Naive thymus-derived CD4-positive, alpha-beta T cell (primary cell): ENCODE measurements at places on chromosomes 6 and 20. TPM values are rescaled to one million over a fixed set of nuclear protein-coding genes. Genes with fewer than 3 reads are reported as not detected.

GRCh38 chr6:136716917-136717715 is 75.2 kb downstream of the MAP3K5 start:
- no peak overlapping the region for H3K27ac ChIP-seq
- no peak for DNase-seq
- no peaks in the 10 kb centered on the region for H3K4me1 ChIP-seq
- no peaks in the 10 kb centered on the region for H3K27me3 ChIP-seq

- no peaks in the 10 kb centered on the region for H3K36me3 ChIP-seq
- H3K4me1 ChIP-seq = no peaks in the 10 kb centered on the region
- no peak for DNase-seq
- H3K4me3 ChIP-seq = no peak overlapping the region
- no peaks in the 10 kb centered on the region for H3K27me3 ChIP-seq
Measured at GRCh38 chr6:203661-204060, 88.6 kb upstream of the DUSP22 start.

DNA sequence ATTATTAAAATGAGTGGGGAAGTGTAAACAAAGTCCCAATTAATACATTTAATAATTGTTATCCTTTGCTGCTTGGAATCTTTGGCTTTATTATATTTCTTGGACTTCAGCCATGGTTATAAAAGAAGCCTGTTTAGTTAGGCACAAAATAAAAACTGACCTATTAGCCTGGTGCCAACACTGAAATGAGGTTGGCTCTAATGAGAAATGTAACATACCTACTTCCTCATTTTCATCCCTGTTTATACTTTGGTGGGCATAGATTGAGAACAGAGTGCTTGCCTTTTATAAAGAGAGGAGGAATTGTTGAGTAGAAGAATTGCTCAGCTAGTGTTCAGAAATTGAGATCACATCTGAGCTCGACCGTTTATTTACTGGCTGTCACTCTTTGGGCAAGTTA is 471.3 kb downstream of the UTRN start:
- no peak for DNase-seq
- no peak overlapping the region for H3K27ac ChIP-seq
- no peak overlapping the region for H3K4me3 ChIP-seq
- no peaks in the 10 kb centered on the region for H3K4me1 ChIP-seq
- H3K36me3 ChIP-seq = peaks cover 5% of the 10 kb centered on the region
- H3K27me3 ChIP-seq = no peaks in the 10 kb centered on the region

DNA sequence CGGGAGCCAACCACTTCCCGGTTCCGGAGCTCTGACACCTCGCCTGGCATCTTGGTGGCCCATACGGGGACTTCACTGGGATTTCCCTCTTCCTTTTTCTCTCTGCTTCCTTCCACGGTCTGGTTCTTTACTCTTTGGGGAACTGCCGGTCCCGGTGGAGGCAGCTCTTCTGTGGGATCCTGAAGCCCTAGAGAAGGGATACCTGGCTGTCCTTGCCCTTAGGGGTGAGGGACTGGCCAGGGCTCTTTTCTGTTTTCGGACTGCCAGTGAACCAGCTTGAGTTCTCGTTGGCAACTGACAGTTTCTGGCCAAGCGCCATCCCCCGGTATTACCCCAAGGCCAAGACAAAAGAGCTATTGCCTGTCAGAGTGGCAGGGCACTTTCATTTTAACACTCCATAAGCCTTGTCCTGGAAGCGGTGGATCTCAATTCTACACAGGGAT is 880 bp upstream of the CPXM1 start:
- H3K27ac ChIP-seq = no peak overlapping the region
- H3K4me3 ChIP-seq = no peak overlapping the region
- no peaks in the 10 kb centered on the region for H3K36me3 ChIP-seq
- H3K4me1 ChIP-seq = peaks cover 7% of the 10 kb centered on the region
- no peaks in the 10 kb centered on the region for H3K27me3 ChIP-seq

OVOL2 gene
- polyA plus RNA-seq = not detected

GRCh38 chr20:8583012-8583565 is 451.0 kb downstream of the PLCB1 start:
- H3K27me3 ChIP-seq = no peaks in the 10 kb centered on the region
- no peak for DNase-seq
- no peak overlapping the region for H3K27ac ChIP-seq
- H3K4me1 ChIP-seq = no peaks in the 10 kb centered on the region
- no peaks in the 10 kb centered on the region for H3K36me3 ChIP-seq
- no peak overlapping the region for H3K4me3 ChIP-seq

NKX2-4 gene
- polyA plus RNA-seq = not detected

GRCh38 chr6:39881851-39882530 is 52.3 kb downstream of the MOCS1 start:
- H3K4me1 ChIP-seq = no peaks in the 10 kb centered on the region
- DNase-seq = no peak
- no peaks in the 10 kb centered on the region for H3K36me3 ChIP-seq
- no peaks in the 10 kb centered on the region for H3K27me3 ChIP-seq

DNA sequence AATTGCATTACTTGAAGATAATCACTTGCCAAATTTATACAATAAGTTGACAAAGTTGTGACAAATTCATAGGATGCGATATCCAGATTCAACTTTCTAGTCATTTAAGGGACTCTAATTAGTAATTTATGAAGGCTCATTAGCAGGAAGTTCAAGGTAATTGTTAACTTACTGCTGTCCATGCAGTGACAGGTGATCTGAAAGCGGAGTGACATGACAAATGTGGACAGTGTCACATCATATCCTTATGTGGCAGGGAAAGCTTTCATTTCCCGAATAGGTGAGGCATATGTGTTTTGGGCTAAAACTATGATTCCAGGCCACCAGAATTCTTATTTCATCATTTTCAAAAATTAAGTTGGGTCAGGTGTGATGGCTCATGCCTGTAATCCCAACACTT is 115.9 kb upstream of the BMP2 start:
- H3K27ac ChIP-seq = no peak overlapping the region
- no peaks in the 10 kb centered on the region for H3K36me3 ChIP-seq
- H3K4me3 ChIP-seq = no peak overlapping the region
- DNase-seq = no peak

C6orf15 gene
- polyA plus RNA-seq = not detected

DNA sequence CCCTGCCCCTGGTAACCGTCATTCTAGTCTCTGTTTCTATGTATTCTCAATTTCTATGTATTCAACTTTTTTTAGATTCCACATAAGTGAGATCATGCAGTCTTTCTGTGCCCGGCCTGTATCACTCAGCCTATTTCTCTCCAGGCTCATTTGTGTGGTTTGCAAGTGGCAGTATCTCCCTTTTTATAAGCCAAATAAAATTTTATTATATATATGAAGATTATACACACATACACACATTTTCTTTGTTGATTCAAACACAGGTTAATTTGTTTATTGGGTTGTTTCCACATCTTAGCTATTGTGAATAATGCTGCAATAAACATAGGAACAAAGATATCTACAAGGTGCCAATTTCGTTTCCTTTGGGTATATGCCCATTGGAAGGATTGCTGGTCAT is 571.7 kb downstream of the DHX35 start:
- DNase-seq = no peak
- H3K36me3 ChIP-seq = no peaks in the 10 kb centered on the region
- no peaks in the 10 kb centered on the region for H3K4me1 ChIP-seq
- H3K27ac ChIP-seq = no peak overlapping the region
- no peak overlapping the region for H3K4me3 ChIP-seq

GRCh38 chr6:25942561-25943147 is 12.2 kb upstream of the SLC17A2 start:
- H3K36me3 ChIP-seq = no peaks in the 10 kb centered on the region
- H3K4me1 ChIP-seq = no peaks in the 10 kb centered on the region
- H3K27ac ChIP-seq = no peak overlapping the region
- peak; percentile 36 for DNase-seq
- no peaks in the 10 kb centered on the region for H3K27me3 ChIP-seq

- no peaks in the 10 kb centered on the region for H3K4me1 ChIP-seq
- no peaks in the 10 kb centered on the region for H3K27me3 ChIP-seq
- H3K36me3 ChIP-seq = no peaks in the 10 kb centered on the region
- H3K4me3 ChIP-seq = no peak overlapping the region
- H3K27ac ChIP-seq = no peak overlapping the region
- no peak for DNase-seq
Measured at GRCh38 chr20:6115221-6115895, 7.5 kb downstream of the FERMT1 start.

- no peak for DNase-seq
- H3K27me3 ChIP-seq = no peaks in the 10 kb centered on the region
- no peak overlapping the region for H3K27ac ChIP-seq
- H3K4me3 ChIP-seq = no peak overlapping the region
- H3K4me1 ChIP-seq = no peaks in the 10 kb centered on the region
Measured at GRCh38 chr6:166598441-166599138, 12.1 kb upstream of the RAMACL start.

- H3K36me3 ChIP-seq = no peaks in the 10 kb centered on the region
- no peaks in the 10 kb centered on the region for H3K27me3 ChIP-seq
- DNase-seq = no peak
Measured at GRCh38 chr20:24996449-24997377, 4.2 kb upstream of the APMAP start.

AKAP12 gene
- not detected for polyA plus RNA-seq

GRCh38 chr6:40408786-40409542 is 178.2 kb downstream of the LRFN2 start:
- no peak for DNase-seq
- H3K36me3 ChIP-seq = no peaks in the 10 kb centered on the region
- H3K4me1 ChIP-seq = no peaks in the 10 kb centered on the region
- no peaks in the 10 kb centered on the region for H3K27me3 ChIP-seq
- no peak overlapping the region for H3K4me3 ChIP-seq

GRCh38 chr20:44186674-44187053 is 324 bp downstream of the JPH2 start:
- peaks cover 11% of the 10 kb centered on the region for H3K4me1 ChIP-seq
- no peak for DNase-seq
- no peak overlapping the region for H3K4me3 ChIP-seq
- H3K36me3 ChIP-seq = no peaks in the 10 kb centered on the region
- H3K27ac ChIP-seq = no peak overlapping the region
